Stimulated activated CD8-positive, alpha-beta memory T cell treated with anti-CD3 and anti-CD28 coated beads, Interleukin-2, amount 100 ng/mL, for 1 hour (primary cell): ENCODE measurements at places on chromosomes 1 and 21.

DNA sequence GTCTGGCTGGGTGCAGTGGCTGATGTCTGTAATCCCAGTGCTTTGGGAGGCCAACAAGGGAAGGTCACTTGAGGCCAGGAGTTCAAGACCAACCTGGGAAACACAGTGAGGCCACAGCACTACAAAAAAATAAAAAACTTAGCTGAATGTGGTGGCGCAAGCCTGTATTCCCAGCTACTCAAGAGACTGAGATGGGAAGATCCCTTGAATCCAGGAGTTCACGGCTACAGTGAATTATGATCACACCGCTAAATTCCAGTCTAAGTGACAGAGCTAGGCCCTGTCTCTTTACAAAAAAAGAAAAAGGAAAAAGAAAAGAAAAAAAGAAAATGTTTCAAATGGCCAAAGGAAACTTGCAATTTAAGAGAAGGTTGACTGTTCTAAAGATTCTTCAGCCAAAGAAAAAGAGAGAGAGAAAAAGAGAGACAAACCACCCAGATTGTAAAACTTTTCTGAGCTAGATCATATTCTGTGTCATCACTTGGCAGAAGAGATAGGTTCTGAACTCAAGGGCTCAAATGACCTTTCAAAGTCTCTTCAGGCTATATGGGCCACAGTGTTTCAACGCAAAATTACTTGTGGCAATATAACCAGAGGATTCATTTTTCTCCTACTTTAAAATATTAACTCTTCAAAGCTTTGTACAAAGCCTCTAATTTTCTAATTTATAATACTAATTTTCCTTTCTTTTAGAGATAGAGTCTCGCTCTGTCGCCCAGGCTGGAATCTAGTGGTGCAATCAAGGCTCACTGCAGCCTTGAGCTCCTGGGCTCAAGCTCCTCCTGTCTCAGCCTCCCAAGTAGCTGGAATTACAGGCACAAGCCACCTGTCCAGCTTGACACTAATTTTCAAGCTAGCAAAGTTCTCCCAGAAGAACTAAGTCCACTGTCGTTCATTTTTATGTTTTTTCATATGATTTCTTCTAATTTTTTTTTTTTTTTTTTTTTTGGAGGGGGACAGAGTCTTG, 20.5 kb downstream of the ARID4B start:
- no peak for DNase-seq

GRCh38 chr1:36585569-36586548, 103.1 kb upstream of the CSF3R start:
- no peak for DNase-seq

- no peak for DNase-seq
These were observed 459.2 kb upstream of the RUNX1 start for GRCh38 chr21:35508139-35508888.

- no peak for DNase-seq
These were observed 212.6 kb downstream of the GREM2 start for GRCh38 chr1:240399381-240399780.

- DNase-seq: no peak
These were observed 260.4 kb downstream of the DSCAM start for GRCh38 chr21:40586575-40586974.

- no peak for DNase-seq
These were observed 31.3 kb downstream of the GPR3 start for GRCh38 chr1:27423709-27424108.

GRCh38 chr1:3706651-3707297, 45.5 kb upstream of the CCDC27 start:
- no peak for DNase-seq
